Activated naive CD4-positive, alpha-beta T cell (primary cell): ENCODE measurements at places on chromosomes 2 and 18.

DNA sequence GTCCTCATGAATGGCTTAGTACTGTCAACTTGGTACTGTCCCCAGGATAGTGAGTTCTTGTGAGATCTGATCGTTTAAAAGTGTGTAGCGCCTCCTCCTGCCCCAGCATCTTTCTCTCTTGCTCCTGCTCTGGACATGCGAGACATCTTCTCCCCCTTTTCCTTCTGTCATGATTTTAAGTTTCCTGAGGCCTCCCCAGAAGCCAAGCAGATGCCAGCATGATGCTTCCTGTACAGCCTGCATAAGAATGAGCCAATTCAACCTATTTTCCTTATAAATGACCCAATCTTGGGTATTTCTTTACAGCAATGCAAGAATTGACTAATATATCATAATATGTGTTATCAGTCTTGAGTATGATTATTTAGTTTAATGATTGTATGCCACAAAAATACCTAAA lies 3.5 kb upstream of the RSAD2 start:
- no peak for DNase-seq

DNA sequence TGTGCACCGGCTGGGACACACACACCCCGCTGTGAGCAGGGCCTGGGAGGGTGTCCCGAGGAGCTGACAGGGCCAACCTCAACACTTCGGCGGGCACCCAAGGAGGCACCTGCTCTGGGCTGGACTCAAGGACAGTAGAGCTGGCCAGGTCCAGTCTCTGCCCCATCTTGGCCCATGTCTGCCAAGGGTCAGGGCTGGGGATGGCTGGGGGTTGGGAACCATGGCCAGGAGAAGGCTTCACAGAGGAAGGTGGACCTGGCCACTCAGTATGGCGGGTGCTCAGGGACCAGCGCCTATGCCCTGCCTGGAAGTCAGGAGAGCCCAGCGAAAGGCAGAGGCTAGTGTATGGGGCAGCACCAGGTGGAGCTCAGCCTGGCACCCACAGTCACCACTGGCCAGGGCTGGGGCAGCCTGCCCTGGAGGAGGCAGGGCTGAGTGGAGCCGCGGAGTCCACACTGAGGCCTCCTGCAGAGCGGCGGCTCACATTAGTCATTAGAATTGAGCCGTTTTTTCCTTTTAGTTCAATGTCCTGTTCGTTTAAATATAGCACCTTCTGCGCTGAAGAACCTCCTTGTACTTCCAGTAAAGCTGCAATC lies 4.2 kb downstream of the ERFE start:
- no peak for DNase-seq

- DNase-seq, result no peak
Measured at GRCh38 chr18:59606193-59607077, 90.8 kb downstream of the CCBE1 start.

DNA sequence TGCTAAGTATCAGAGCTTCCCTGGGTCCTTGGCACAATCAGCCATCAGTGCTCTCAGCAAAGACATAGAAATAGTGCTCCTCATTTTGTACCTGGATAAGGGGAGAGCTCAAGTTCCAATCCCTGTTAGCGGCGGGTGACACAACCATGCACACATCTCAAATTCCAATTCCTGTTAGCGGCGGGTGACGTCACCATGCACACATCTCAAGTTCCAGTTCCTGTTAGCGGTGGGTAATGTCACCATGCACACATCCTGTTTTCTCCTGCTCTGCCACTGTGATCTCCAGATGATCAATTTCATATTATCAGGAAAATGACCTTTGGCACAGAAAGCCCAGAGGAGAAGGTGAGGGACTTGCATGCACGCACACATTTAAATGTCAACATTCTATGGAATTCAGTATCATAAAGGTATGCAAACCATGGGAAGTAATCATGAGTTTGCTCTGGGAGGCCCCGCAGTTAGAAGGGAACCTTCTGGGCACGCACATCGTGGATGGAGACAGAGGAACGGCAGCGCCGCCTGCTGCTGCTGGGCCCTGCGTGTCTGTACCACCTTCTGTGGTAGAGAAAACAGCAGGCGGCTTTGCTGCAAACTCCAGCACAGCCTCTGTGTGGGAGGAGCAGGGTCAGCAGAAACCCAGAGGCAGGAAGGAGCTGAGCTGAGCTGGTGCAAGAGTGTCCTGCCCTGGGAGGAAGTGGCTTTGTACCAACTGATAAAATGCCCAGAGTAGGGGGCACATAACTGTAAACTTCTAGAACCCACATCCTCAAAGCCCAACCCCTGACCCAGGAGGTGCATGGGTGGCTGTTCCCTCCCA lies 77.8 kb downstream of the MBP start:
- peak; percentile 15 for DNase-seq

DNA sequence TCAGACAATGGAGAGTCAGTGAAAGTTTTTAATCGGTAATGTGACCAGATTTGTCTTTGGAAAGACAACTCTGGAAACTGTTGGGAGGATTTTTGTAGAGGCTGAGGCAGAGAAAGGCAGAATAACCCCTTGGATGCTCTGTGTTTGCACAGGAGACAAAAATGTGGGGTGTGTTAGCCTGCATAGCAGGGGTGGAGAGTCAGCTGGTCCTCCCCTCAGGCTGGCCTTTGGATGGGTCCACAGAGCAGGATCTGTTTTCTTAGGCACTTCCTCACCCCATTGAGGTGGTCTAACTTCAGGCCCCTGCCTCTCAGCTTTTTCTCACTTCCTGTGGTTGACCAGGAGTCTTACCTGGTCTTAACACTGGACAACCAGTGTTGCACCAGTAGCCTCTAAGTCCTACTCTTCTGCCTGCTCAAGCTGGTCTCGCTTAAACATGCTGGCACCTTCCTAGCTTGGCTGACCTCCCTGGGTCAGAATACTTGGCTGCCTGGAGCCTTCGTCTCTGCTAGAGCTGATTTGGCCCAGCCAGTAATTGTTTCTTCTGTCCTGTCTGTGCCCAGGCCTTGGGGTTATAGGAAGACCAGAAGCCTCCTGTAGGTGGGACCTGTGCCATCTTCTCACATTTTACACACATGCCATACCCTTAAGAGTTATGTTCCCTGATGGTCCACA lies 259.8 kb upstream of the RASGRP3 start:
- no peak for DNase-seq
